Gastroesophageal sphincter (tissue), 4 donors: ENCODE measurements at places on chromosomes 13 and 19.

DNA sequence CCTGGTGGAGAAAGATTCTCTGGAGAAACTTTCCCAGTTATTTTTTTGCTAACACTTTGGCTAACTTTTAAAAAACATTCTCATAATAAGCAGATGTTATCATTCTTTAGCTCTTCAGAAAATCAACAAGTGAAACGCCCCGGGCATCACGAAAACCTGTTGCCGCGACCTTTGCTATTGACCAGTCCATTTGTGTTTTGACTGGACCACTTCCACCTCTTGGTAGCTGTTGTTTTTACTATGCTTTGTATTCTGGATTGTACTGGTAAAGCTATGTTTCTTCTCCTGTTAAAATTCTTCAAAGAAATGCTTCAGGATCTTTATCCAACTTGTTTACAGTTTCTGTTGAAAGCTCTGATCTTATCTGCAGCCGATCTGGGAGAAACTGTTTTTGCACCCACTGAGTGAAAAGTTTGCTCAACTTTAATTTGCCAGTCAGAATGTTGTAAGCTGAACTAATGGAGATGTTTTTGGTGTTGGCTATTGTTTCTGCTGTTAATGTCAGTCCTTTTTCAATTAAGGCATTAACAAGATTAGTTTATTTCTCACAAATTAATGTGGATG lies 23.3 kb downstream of the UFM1 start:
- ATAC-seq: no peak

- peak; percentile 90 for ATAC-seq
Measured at GRCh38 chr19:38701455-38702063, 42.7 kb downstream of the CAPN12 start.

GRCh38 chr13:75771818-75772217 lies 135.7 kb downstream of the LMO7 start:
- ATAC-seq: peak; percentile 34

DNA sequence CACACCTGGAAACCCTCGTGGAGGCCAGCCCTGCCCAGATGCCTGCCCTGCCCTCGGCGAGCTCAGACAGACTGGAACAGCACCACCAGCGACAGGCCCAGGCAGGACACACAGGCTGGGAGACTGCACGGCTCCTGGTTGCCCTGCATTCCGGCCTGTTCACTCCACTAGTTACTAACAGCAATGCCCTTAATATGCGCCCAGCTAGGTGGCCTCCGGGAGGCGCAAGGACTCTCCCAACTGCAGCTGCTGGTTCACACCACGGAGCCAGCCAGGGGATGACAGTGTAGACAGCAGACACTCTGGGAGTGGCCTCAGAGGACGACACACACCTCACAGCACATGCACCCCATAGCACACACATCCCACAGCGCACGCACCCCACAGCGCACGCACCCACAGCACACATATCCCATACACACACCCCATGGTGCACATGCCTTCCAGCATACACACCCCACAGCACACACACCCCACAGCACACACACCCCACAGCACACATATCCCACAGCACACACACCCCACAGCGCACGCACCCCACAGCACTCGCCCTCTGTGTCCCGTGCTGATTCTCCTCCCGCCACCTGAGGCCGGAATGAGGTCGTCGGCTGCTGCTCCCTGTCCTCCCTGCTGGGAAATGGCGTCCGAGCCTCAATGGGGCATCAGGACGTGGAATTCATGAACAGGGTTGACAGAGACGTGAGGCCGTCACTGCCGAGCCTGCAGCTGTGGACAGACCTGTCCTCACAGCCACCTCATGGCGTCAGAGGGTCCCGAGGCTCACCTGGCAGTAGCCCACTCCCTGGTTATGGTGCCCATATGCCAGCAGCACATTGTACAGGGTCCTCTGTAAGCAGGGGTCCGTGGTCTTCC lies 13.6 kb downstream of the GRTP1 start:
- ATAC-seq: no peak

DNA sequence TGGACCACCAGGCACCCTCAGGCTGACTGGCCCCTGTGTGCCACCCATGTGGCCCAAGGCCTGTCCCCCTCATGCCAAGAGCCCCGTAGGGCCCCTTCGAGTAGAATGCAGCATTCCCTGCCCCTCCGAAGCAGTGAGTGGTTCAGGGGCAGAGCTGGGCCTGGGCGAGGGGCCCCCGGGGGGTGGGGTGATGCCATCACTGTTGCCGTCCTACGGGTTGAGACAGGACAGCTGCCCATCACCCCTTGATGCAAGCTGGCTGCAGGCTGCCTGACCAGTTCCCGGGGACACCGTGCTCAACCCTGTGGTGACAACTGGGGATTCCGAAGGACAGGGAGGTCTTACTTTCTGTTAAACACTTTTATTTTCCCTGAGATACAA lies 4.7 kb downstream of the SBNO2 start:
- no peak for ATAC-seq

DNA sequence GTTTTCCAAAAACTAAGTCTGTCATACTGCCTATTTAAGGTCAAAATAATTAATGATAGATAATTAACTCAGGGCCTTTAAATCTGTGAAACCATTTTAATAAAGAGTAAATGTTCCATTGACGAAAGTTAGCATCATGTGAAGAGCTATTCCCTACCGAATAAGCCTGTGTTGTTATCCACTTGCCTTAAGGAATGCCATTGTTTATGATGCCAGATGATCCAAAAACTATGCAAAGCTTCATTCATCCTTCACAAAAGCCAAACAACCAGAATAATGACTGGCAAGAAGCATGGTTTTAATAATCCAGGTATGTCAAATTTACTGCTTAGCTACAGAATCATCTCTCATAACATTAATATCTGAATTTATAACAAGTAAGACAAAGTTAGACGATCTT lies 6.5 kb upstream of the GPC6 start:
- ATAC-seq: no peak
